ENCODE measurements at places on chromosomes 5 and 9.

DNA sequence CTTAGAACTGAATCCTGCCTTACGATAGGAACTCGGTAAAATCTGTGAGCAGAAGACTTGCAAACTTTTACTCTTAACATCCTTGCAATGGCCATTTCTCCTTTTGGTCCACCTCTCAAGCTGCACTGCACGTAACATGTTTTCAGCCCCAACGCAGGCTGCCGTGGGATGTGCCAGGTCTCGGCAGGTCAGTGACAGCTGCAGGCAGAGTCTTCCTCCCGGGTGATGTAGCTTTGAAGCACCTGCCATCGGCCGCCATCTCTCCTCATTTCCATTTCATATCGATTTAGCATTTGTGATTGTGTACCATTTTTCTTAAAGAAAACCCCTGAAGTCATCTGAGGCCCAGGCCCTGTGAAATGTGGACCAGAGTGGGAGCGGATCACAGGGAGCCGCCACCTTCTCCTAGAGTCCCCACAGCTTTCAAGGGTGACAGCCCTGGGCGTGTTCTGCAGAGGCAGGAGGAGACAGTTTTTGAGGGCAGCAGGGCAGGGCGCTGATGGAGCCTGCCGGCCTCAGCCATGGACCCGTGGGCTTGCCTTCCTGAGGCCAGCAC, 25.8 kb upstream of the LPCAT1 start:
- DNase-seq = no peak

DNA sequence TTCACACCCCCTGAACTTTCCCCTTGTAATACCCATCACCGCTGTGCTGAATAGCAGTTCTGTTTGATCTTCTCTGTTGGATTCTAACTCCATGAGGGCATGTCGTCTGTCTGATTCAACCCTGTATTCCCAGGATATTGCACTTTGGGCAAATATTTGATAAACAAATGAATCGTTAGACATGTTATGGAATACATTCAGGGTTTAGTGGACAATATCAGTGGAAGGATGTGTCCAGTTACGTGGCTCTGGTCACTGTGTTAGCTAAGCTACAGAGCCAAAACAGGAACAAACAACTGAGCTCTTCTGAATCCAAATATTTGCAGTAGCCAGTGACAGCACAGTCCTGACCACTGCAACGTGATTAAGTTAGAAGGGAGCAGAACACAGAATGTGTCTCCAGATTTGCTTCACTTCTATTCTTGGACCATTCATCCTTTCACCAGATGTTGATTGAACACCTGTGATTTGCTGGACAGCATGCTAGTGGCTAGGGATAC, 13.2 kb downstream of the ANGPTL2 start:
- DNase-seq = no peak

DNA sequence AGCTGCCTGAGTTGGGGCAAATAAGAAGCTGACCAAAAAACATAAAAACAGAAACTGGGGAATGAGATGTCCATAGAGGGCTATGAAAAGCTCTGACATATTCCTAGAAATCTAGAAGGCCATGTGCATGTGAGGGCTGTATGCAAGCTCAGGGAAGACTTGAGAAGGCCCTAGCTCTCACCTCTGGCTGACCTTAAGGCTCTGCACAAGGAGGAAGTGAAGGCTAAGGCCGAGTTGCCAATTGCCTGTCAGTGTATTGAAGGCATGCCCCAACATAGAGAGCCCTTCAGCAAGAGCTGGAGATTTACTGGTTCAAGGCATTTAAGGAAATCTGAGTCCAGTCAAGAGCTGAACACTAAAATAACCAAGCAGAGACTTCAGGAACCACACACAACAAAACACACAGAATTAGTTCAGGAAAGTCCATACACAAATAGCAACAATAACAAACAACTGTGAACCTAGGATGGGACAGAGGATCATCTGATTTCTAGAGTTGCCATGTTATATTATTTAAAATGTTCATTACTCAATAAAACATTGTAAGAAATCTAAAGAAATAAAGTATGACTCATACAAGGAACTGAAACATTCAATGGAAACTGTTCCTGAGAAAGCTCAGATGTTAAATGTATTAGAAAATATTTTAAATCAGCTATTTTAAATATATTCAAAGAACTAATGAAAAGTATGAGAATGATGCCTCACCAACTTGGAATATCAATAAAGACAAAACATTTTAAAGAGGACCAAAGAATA, 161.8 kb downstream of the AUH start:
- DNase-seq = no peak

DNA sequence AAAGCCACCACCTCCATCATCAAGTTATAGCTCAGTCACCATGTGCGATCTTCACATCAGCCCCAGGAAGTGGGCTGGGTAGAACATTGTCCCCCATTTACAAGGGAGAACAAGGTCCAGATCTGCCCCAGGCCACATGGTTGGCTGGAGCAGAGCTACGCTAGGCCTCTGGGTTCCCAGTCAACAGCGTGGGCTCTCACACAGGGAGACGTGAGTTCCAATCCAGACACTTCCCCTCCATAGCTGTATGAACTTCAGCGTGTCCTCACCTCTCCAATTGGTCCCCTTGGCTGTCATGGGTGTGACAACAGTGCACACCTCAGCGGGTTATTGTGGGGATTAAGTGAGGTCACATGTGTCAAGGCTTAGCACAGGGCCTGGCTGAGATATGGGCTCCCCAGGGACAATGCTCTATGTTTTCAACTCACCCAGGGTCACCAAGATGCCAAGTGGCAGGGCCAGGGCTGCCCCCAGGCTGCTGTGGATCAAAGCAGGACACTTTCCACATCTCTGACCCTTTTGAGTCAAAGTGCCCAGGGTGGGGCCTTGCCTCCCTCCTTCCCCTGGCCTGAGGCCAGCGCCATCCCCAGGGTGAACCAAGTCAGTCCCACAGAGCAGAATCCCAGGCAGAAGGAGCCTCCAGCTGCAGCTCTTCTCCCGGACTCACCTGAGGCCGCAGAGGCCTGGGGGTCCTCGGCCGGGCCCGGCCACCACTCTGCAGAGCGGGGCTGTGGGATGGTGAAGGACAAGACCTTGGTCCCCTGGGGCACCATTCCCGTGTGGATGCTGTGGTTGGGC, 19.8 kb downstream of the AKNA start:
- DNase-seq = no peak

GRCh38 chr9:101487443-101487840, 46.2 kb upstream of the RNF20 start:
- no peak for DNase-seq
